ENCODE measurements at places on chromosomes 12 and 14. TPM values are rescaled to one million over a fixed set of nuclear protein-coding genes. Genes with fewer than 3 reads are reported as not detected.
A peak's percentile ranks its signal among the peaks of the same experiment; 100 is the strongest.

The RTN1 gene
- total RNA-seq, result 5.1 TPM

DNA sequence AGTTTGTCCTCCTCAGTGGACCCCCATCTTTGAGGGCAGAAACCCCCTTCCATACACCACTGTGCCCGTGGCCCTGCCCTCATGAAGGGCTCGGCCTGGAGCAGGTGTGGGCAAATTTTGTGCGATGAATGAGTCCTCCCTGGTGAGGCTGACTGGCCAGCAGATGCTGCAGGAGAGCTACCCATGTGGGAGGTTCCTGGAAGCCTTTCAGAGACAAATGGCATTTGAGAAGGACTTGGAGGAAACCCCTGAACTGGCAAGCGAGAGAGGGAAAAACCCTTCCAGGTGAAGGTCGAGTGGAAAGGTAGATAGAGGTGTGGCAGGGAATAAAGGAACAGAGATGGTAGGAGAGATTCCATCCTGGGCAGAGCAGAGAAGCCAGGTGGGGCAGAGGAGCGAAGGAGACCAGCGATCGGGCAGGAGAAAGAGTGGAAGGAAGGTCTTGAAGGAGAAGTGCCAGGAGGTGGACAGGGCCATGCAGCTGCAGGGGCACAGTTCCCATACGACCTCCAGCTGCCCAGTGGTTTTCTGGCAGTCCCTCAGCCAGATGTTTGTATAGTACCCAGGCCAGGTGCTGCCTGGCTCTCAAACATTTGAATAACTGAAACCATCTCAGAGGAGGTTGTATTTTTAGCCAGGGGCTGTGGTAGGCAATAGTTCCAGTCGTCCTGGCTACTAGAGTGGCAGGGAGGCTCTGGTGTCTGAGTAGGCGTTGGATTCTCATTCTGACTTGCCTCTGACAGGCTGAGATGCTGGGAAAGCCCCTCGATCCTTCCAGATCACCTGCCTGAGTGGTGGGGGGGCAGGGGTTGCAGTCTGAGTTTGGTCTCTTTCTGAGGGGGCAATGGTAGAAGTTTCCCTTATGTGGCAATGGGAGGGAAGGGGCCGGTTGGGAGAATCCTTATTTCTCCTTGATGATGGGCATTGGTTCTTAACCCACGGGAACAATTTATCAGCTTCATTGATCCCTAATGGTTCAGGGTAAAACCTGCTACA is 40.1 kb downstream of the FBXL14 start:
- DNase-seq, result no peak

DNA sequence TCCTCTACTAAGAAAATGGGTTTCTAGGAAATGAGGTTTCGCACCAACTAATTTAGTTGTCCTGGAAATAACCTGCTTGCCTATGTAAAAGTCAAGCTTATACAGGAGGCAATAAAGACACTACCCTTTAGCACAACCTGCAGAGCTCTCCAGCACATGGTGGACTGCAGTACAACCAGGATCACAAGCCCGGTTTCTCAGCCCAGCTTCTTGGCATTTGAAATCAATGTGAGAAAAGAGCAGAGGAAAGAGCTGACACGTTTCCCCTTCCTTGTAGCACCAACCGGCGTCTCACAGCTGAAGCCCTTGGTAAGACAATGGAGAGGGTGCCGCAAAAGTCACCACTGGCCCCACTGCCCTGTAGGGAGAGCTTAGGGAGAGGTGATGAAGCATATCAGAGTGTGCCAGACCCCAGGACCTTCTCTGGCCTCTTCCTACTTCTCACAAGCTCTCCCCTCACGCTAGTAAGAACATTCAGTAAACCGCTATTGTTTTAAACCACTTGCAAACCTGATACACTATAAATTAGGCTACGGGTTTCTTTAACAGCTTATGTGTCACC is 8.6 kb downstream of the SPTLC2 start:
- DNase-seq, result no peak

DNA sequence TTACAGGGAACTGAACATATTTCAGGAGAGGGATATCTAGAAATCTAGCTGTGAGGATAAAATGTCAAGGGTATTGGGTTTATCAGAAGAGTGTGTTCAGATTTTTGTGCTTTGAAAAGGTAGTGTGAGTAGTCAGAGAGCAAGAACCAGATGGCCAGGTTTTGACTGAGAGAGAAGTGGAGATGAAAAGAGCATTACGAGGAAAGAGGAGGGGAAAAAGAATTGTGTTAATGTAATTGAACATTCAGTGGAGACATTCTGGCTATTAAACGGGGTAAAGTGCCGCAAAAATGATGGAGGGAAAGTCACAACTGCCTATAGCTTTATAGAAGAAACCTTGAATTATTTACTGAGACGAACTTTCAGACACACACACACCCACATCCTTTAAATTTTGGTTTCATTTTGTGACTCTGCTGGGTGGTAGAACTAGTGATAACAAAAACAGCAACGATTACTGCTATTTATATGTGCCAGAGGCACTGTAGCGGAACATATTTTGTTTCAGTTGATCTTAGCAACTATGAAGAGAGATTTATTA is 213.6 kb downstream of the ERC1 start:
- no peak for DNase-seq

DNA sequence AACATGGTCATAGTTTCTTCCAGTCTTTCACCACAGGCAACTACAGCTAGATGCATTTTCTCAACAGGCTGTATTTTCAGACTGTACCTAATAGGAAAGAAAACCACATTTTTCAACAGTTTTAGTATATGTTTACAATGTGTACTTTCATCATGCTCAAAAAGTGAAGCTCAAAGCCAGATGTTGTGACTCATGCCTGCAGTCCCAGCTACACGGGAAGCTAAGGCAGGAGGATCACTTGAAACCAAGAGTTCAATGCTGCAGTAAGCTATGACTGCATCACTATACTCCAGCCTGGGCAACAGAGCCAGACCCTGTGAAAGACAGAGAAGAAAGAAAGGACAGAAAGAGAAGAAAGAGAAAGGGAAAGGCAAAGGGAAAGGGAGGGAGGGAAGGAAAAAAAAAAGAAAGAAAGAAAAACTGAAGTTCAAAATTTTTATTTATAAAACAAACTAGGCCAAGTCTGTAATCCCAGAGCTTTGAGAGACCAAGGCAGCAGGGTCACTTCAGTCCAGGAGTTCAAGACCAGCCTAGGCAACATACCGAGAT is 25.5 kb downstream of the GXYLT1 start:
- no peak for DNase-seq

DNA sequence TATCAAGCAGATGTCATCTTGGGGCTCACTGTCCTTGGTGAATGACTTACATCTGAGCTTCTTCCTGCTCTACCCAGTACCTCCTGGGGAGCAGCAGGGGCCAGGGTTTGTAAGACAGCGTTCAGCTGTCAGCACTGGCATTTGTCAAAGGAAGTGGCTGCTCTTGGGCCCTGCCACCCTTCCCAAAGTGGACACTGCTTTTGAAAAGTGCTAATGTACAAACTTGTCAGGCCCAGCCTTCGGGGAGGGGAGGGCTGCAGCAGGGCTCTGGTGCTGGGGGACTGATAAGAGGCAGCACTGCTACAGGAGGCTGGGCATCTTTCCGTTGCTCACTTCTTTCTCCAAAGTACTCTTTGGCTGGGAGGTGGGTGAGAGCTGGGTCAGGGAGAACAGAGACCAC is 59.8 kb upstream of the RBM19 start:
- DNase-seq, result no peak

GRCh38 chr14:63045234-63045611 is at the start of gene KCNH5:
TSS of gene KCNH5 (minus strand) at chr14:63045458. CDS start at chr14:63045186, 272 bp downstream.
- DNase-seq, result no peak

The PROX2 gene
- not detected for total RNA-seq

GRCh38 chr14:75070383-75070782 is 942 bp downstream of the ZC2HC1C start:
- peak; percentile 93 for DNase-seq

DNA sequence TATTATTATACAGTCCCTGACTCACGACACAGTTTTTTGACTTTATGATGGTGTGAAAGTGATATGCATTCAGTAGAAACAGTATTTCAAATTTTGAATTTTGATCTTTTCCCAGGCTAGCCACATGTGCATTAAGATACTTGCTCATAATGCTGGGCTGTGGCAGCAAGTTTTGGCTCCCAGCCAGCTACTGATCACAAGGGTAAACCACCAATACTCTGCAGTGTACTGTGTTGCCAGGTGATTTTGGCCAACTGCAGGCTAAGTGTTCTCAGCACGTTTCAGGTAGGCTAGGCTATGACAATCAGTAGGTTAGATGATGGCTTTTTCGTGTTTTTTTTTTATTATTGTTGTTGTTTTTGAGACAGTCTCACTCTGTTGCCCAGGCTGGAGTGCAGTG is 69.4 kb upstream of the ACTN1 start:
- DNase-seq, result no peak

DNA sequence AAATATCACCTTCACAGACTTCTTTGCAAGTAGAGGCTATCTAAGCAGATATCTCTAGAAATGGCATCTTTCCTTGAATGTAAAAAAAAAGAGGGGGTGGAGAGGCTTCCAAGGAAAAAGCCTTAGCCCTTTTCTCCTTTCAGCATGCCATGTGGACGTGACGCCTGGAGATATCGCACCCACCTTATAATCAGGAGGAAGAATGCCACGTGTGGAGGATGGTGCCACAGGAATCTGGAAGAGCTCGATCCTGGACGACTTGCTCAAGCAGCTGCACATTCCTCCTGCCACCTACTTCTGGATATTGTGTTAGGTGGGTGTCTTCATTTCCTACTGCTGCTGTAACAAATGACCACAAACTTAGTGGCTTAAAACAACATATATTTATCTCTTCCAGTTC is 203.6 kb downstream of the NUAK1 start:
- no peak for DNase-seq

GRCh38 chr14:57962325-57963035 is 96.6 kb upstream of the SLC35F4 start:
- no peak for DNase-seq

DNA sequence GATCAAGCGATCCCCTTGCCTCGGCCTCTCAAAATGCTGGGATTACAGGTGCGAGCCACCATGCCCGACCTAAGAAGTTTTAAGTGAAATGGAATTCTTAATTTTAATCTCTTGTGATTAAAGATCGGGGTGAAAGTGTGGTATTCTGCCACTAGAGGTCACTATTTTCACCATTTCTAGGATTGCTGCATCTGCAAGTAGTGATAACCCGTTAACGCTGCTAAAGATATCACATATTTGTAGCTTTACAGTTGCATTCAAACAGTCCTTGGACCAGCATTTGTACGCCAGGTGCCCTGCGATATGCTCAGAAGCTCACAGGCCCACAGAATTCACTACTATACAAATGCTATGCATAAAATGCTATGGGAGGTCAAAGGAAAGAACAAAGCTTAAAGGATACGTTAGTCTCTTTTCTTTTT is 19.3 kb downstream of the CCDC62 start:
- no peak for DNase-seq

GRCh38 chr12:666766-667308 is 3.6 kb upstream of the NINJ2 start:
- no peak for DNase-seq

The AICDA gene
- not detected for total RNA-seq

GRCh38 chr12:42587601-42588523 is 1.7 kb downstream of the PRICKLE1 start:
- no peak for DNase-seq

DNA sequence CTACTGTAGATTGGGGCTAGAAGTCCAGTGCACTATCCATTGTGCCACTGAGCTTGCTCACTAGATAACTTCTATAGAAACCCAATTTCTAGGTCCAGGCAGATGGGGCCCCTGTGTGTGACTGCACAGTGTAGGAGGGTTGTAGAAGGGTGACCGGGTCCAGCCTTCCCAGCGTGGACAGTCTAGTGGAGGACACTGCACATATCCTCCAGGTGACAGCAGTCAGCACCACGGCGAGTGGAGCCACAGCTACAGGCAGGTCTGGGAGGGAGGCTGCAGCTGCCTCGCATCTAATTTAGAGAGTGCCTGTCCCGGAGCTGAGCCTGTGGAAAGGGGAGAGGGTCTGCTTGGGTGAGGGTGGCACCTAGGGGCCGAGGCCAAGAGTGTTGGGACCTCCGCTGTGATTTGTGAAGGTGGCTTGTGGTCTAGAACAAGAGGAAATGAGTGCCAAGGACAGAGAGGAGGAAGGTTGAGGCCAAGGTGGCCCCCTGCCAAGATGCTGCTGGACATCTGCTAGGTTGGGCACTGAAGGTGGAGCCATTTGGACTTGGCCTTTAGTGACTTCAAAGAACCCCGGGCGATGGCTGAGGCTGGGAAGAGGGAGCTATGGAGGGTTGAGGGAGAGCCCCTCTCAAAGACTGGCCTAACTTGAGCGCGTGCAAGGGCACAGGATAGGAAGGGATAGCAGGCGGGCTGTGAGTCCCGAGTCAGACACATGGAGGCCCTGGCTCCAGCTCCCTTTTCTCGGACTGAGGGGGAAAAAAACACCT is 46.0 kb upstream of the TRAF3 start:
- no peak for DNase-seq

The FAIM2 gene
- total RNA-seq, result 0.17 TPM

The KCNA1 gene
- 1.1 TPM for total RNA-seq

The ZFHX2 gene
- total RNA-seq, result 0.19 TPM

GRCh38 chr14:79652513-79653307 is 558.6 kb downstream of the DIO2 start:
- no peak for DNase-seq

All from lower leg skin (tissue), 4 donors.